ENCODE measurements at places on chromosomes 7 and 10. TPM values are rescaled to one million over a fixed set of nuclear protein-coding genes. Genes with fewer than 3 reads are reported as not detected.

- no peak for DNase-seq
These were observed 400.0 kb downstream of the PHF14 start for GRCh38 chr7:11373546-11374142.

GRCh38 chr10:12156367-12157123, 27.1 kb downstream of the SEC61A2 start:
- no peak for DNase-seq

Gene PAPOLB
- total RNA-seq, result 0.28 TPM

Gene DDC
- total RNA-seq, result not detected
